ENCODE measurements at places on chromosomes 2 and 18. TPM values are rescaled to one million over a fixed set of nuclear protein-coding genes. Genes with fewer than 3 reads are reported as not detected.

The UGT1A4 gene
- not detected for total RNA-seq

- peak; percentile 78 for DNase-seq
Observed at GRCh38 chr2:98757904-98758421, 27.0 kb upstream of the MGAT4A start.

GRCh38 chr2:235642446-235643098, 148.7 kb downstream of the AGAP1 start:
- peak; percentile 45 for DNase-seq

The GDF7 gene
- 4.8 TPM for total RNA-seq

DNA sequence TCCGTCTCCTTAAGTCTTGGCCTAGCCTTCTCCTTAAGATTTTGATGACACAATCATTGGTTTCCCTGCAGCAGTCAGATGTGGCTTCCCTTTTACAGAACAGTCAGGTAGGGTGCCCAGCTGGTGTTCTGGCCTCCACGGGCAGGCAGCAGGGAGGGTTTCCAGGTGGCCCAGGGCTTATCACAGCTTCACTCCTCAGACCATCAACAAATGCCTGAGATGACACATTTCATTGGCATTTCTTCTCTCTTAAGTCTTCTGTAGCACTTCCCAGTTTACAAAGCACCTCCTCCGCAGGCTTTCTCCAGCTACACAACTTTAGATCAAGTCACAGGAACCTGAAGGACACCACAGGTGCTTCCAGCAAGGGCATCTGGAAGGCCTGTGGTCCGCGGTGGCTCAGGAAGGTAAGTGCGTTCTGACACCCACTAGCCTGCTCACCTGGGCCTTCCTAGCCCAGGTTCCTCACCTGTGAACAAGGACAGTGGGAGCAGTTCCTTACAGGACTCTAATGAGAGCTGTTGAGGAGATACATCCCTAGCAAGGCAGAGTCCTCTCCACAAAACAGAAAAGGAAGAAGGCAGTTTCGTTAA, 37.6 kb downstream of the PTPN18 start:
- DNase-seq: no peak

DNA sequence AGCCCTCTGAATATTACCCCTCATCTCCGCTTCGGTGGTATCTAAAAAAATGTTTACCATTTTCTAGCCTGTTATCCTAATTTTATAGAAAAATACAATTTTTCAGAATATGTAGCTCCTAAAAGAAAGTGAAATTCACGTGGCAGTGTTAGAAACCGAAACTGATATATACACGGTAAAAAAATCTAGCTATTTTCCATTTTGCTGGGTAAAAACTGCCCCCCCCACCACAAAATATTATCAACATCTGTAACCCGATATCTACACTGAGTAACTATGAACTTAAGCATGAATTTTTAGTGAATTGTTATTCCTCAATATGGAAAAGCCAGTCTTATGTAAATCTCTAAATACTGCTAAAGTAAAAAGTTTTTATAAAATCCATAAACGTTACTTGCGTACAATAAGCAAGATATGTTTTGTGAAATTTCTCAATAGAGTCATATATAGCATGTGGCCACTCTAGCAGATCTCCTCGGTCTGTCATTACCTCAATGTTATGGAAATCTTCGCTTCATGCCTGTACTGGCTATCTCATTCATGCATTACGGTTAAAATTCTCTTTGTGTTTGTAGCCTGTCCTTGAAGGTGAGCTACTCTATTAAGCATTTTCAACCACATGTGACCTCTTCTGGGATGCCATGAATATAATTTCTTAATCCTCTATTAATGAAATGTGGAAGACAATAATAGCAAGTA, 524.2 kb downstream of the TRIB2 start:
- no peak for DNase-seq
